ENCODE measurements at places on chromosomes 1 and 21. TPM values are rescaled to one million over a fixed set of nuclear protein-coding genes. Genes with fewer than 3 reads are reported as not detected.

The HAO2 gene
- total RNA-seq: not detected

GRCh38 chr1:246041360-246041759, 465.7 kb downstream of the SMYD3 start:
- DNase-seq: no peak

DNA sequence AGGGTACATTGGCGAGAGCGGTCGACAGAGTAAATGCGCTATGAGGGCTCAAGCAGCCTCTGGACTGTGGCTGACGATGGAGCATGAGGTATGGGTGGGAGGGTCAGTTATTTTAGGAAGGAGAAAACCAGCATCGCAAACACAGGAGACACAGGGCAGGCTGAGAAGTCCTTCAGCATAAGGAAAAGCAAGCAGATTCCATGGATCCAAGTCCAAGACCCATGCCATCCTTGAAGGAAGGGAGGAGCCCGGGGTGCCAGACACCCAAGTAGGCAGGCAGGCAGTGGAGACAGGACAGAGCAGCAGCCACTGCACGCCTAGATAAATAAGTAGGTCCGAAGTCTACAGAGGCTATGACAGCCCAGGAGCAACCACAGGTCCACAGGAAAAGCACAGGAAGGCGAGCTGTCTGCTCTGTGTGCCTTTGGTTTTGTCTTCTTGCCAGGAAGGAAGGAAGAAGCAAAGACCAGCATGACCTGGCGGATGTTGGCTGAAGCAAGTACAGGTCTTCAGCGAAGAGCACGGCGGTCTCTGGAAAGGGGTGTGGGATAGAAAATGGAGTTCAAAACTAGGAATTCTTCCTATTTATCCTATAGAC, 76.4 kb upstream of the SLC45A1 start:
- DNase-seq: no peak

The SLC35F3 gene
- 22.7 TPM for total RNA-seq

The MTARC2 gene
- 0.55 TPM for total RNA-seq

The CELA3A gene
- not detected for total RNA-seq

GRCh38 chr1:44832056-44832705, 10.9 kb downstream of the PTCH2 start:
- DNase-seq: no peak

DNA sequence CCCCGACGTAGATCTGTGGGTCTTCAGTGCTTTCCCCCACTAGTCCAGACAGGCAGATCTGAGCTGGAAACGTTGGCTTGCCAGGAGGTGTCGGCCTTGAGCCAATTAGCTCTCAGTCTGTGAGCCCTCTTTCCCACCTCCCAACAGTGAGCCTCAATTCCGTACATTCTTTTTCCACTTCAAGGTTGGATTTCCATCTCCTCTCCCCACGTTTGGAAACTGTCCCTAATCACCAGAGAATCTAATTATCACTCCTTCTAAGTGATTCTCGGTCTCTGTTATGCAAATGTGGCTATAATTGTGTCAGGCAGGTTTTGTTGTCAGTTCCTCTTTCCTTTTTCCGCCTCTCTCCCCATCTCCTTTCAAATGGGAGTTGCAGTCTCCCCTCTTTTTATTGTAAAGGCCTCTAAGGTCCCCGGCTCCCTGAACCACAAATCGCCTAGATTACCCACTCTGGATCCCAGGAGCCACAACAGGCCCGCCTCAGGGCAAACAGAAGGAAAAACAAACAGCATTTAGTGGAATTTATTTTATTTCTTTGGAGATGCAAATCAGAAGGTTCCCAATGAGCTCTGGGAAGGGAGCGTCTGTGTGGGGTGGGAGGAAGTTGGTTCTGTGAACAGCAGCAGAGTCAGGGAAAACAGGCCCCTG, 29.4 kb upstream of the LRRN2 start:
- DNase-seq: no peak

All from A673 (cell line).